M059J (cell line): ENCODE measurements at places on chromosomes 11 and 22. TPM values are rescaled to one million over a fixed set of nuclear protein-coding genes. Genes with fewer than 3 reads are reported as not detected.

GRCh38 chr11:20926799-20927540, 257.6 kb downstream of the NELL1 start:
- DNase-seq: no peak

TBC1D22A gene
- total RNA-seq: 6.8 and 7.3 TPM in 2 replicates

- DNase-seq: no peak
Measured at GRCh38 chr11:74734559-74734925, 3.3 kb upstream of the CHRDL2 start.

- no peak for DNase-seq
Measured at GRCh38 chr22:39091126-39092081, 5.6 kb upstream of the APOBEC3H start.

DNA sequence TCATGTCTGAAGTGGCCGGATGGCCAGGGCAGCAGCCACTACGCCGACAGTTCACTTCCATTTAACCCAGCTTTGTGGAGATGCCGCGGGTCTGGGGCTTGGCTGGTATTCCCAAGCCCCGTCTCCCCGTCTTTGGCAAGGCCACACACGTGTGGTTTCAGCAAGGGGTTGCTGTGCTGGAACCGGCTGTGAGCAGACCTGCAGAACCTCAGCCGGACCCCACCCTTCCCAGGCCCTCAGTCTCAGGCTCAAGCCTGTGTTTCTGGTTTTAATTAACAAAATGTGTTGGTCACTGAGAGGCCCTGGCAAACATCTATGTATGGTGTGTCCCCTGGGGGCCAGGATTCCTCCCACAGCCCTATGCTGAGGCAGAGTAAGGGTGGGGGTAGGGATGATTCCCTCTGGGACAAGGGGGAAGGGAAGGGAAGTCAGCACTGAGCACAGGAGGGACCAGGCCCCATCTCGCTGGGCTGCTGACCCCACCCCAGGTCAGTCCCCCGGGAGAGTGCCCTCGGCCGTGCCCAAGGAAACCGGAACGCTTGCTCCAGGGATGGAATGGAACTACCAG, 9.3 kb downstream of the OSBPL5 start:
- no peak for DNase-seq

DNA sequence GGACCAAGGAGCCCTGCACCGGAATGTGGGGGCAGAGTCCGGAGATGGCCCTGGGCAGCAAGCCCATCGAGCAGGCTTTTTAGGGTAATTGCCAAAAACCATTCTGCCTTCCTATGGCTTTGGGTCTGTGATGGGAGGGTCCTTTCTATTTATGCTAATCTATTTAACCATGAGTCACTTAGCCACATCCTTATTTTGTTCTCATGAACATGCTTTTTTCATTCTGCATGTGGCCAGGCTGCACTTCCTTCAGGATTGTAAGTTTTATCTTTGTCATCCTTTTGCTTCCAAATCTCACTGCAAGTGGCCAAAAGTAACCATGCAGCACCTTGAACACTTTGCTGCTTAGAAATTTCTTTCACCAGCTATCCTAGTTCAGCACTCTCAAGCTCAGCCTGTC, 88.3 kb downstream of the EFCAB6 start:
- DNase-seq: no peak

DNA sequence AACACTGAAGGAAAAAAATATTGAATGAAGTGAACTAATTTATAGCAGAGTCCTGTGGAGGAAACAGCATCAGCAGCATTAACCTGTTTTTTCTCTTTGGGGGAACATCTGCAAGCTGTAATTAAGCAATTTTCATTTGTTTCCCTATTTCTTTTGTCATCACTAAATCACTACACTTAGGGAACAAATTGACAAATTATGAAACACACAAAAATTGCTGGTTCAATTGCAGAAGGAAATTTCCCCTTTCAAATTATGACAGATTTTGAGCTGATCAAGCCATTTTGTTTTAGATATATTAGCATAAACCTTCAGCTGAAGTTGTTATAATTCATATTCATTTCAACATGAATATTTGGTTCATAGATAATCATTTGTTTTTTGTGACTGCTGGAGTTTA, 22.2 kb upstream of the RAG2 start:
- DNase-seq: no peak

GRCh38 chr22:42889304-42889703, 32.2 kb upstream of the ARFGAP3 start:
- no peak for DNase-seq

GRCh38 chr22:29317827-29318454, 2.4 kb upstream of the RASL10A start:
- no peak for DNase-seq

DDTL gene
- 3.7 and 4.1 TPM in 2 replicates for total RNA-seq

- peak; percentile 49 for DNase-seq
Measured at GRCh38 chr11:86918973-86919372, 36.2 kb downstream of the FZD4 start.

BLID gene
- total RNA-seq: 0.39 and 0.74 TPM in 2 replicates

GRCh38 chr11:44771841-44772240, 45.1 kb downstream of the TSPAN18 start:
- DNase-seq: peak; percentile 40

GRCh38 chr11:74437441-74438042, 29.8 kb downstream of the KCNE3 start:
- DNase-seq: peak; percentile 57

CCDC73 gene
- total RNA-seq: not detected in 2 replicates

TMEM126A gene
- 42.1 and 60.3 TPM in 2 replicates for total RNA-seq

DNA sequence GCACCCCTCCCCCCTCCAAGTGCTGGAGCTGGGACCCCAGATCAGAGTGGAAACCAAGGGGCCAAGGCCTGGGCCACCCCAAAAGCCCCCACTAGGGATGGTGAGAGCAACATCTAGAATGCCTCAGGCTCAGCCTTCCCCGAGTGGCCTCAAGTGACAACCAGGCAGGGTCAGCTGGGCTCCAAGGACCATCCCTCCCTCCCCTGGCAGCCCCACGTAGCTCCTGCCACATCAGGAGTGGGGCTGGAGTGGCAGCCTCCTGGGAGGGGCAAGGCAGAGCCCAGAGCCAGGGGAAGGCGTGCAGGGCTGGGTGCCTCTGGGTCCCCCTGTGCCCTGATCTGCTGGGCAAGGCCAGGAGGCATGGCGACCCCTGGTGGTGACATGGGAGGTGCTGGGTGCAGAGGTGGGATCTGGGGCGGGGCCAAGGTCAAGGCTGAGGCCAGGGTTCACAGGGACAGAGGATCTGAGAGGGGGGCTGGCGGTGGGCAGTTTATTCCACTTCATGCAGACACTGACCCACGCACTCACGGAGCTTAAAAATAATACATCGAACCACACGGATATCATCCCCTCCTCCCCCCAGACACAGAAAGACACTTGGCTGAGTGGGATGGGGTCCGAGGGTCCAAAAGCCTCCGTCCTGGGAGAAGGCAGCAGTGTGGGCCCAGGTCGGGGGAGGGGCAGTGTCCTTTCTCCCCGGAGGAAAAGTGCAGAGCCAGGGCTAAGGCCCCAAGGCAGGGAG, 15.8 kb upstream of the EHD1 start:
- peak; percentile 63 for DNase-seq

RNH1 gene
- total RNA-seq: 169 and 259 TPM in 2 replicates

DNA sequence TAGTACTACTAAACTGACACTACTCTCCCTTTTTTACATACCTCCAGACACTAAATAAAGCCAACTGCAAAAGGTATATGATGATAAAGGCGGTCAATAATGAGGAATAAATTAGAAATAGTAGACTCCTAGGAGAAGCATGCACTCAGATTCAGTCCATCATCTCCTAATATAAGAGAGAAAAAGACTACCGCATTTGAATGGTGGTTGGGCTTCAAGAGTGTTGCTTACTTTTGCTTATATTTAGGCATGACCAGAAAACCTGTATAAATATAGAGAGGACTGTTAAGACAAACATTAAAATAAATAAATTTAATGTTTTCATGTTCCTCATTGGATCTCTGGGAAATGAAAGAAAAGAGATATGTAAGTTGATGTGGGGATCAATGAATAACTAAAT, 1137.0 kb downstream of the FAM181B start:
- DNase-seq: no peak

OR5B12 gene
- not detected in 2 replicates for total RNA-seq
